Suppressor macrophage treated with lipopolysaccharide for 1 hour (primary cell): ENCODE measurements at places on chromosomes 1 and 21.

DNA sequence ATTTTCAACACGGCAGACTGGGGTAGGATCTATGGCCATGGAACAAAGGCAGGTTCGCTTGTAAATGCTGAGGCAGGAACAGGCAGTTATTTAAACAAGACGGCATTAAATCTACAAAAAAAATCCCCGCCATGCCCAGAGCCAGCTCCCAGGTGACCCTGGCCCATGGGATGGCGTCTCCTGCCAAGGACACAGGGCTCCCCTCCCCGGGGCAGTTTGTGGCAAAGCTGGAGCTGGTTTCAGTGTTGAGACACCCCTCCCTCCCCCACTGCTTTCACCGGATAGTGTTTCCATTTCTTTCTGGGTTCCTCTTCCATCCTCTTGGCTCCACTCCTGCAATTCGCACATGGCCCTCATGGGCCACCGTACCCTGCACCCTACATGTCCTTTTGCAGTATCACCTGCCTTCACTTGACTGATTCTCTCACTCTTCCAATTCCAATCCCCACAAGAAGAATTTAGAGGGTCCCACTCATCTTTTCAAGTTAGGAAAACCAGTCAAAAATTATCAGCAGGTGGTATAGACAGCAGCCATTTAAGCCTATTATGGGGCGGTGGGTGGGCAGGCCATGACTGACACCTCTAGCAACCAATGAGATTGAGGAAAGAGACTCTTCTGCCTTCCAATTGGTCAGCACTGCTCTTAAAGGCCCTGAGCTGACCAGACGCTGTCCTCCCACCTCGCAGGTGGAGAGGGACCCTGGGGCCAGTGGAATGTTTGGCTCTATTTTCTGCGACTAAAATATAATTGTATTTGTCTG is 52.0 kb downstream of the OLIG1 start:
- DNase-seq: peak; percentile 28

- no peak for DNase-seq
Observed at GRCh38 chr1:8939000-8939265, 6.7 kb upstream of the CA6 start.

GRCh38 chr1:18103788-18104421 is 3.7 kb upstream of the IGSF21 start:
- no peak for DNase-seq

DNA sequence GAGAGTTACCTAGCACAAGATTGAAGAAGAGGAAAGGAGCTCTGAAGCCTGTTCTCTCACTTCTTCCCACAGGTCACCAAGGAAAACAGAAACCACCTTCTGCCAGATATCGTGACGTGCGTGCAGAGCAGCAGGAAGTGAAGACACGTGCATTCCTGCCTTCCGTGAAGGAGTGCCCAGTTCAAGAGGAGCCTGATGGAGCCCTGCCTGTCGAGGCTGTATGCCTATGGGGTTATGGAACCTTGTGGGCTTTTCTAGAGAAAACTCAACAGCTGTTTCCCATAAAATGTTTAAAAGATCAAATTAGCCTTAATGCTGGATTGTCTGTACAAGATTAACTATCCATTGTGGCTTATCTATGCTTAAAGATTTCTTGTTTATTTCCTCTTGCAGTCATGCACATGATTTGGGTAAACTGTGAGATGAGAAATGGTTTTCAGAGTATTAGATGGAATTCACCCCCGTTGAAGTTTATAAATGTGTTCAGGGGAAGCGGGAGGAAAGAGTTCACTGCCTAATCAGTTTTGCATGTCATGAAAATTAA is 27.8 kb downstream of the NTPCR start:
- DNase-seq: peak; percentile 29

GRCh38 chr1:208204779-208205178 is 39.4 kb downstream of the PLXNA2 start:
- no peak for DNase-seq

GRCh38 chr21:38631206-38631605 is 132.9 kb upstream of the ERG start:
- peak; percentile 90 for DNase-seq

- DNase-seq: no peak
Observed at GRCh38 chr1:202279806-202280205, 61.9 kb downstream of the UBE2T start.

DNA sequence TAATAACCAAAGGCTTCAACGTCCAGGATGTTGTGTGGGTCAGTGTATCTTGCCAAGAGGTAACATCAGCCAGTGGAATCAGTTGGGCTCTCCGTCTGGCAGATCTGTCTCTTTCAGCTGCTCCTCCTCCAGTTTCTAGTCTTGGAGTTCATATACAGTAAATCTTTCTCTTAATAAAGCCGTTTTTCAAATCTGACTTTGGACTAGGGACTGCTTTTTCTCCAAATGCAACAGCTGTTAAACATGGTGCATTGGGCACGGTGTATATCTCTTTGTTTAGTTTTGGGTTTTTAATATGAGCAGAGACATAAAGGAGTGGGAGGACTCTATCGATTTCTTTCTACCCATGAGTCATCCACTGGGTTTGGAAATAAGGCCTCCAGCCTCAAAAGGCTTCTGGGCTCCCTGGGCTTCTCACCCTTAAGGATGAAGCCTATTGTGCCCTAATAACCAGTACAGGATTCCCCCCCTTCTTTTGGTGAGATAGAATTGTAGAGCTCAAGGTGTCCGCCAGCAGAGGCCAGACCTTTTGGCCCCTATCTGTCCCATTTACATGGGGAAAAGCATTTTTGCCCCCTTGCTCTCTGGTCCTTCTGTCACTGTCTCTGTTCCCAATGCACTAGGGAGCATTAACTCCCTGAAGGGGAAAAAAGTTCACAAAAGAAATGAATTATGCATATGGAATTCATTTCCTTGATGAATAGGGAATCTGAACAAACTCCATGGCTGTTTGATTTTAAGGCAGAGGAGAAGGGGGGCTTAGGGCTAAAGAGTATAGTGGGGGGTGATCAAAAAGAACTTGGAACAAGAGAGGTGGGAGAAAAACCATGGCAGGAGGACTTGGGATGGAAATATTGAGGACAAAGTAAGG is 86.0 kb downstream of the PBX1 start:
- no peak for DNase-seq

- peak; percentile 52 for DNase-seq
Observed at GRCh38 chr1:113768916-113769600, 9.8 kb upstream of the PHTF1 start.

- DNase-seq: peak; percentile 50
Observed at GRCh38 chr1:67429011-67429527, 1.1 kb downstream of the SERBP1 start.

GRCh38 chr1:203142684-203143408 is 15.3 kb downstream of the ADORA1 start:
- no peak for DNase-seq

DNA sequence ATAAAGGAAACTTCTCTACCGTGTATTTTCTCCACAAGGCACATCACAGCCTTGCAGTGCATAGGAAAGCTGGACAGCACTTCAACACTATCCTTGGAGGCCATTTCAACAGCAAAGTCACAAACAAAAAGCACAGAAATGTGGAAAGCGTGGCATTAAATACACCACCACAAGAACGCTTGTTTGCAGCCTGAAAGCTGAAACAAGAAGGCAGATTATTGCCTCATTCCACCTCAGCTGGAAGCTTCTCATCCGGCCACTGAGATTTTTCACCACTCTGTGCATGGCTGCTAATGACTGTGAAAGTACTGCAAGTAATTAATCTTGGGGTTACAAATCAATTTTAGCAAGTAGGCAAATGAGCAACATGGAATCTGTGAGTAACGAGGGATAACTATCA is 50.9 kb upstream of the GALNT2 start:
- no peak for DNase-seq

DNA sequence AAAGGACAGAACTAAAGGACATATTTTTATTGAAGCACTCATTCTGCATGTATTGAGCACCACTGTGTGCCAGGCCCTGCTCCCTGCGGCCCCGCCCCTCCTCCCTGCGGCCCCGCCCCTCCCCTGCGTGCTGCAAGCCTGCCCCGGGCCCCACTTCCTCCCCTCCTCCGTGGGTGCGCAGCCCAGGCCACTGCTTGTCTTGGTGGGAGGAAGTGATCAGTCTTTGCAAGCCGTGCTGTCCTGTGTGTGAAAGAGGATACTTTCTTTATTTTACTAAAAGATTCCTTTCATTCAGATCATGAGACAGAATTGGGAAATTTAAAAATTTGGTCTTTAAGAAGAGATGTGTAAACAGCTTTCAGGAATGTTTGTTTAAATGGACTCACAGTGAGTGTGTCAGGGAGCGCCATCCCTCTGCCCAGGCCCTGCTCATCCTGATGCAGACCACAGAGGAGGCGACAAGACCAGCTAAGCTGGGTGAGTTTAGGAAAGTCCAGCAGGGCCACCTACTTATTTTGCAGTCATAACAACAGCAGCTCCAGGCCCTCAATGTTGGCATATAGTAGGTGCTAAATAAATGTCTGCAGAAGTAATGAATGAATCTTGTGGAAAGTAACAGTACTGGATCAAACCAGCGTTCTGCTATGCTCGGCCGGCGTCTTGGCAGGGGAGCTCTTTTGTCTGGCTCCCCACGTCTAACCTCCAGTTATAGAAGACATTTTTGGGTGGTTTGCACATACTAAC is 88.3 kb upstream of the SELENON start:
- DNase-seq: peak; percentile 70

DNA sequence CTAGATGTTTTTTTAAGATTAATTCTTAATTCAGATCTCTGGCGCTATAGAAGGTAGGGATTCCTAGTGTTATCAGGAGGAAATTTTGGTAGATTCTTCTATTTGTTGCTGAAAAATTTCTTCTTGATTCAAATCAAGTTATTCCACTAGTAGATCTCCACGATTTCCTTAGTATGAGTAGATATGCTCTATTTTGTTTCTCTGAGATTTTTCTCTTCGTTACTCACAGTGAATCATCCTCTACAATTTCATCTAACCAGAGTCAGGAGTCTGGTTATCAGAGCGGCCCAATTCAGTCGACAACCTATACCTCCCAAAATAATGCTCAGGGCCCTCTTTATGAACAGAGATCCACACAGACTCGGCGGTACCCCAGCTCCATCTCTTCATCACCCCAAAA is 18.8 kb upstream of the HAX1 start:
- DNase-seq: no peak

- peak; percentile 37 for DNase-seq
Observed at GRCh38 chr1:43861337-43861736, 72.3 kb upstream of the ARTN start.

- no peak for DNase-seq
Observed at GRCh38 chr1:161207173-161207572, 5.0 kb downstream of the NDUFS2 start.

GRCh38 chr1:180365039-180365438 is 135.0 kb downstream of the LHX4 start:
- peak; percentile 30 for DNase-seq

DNA sequence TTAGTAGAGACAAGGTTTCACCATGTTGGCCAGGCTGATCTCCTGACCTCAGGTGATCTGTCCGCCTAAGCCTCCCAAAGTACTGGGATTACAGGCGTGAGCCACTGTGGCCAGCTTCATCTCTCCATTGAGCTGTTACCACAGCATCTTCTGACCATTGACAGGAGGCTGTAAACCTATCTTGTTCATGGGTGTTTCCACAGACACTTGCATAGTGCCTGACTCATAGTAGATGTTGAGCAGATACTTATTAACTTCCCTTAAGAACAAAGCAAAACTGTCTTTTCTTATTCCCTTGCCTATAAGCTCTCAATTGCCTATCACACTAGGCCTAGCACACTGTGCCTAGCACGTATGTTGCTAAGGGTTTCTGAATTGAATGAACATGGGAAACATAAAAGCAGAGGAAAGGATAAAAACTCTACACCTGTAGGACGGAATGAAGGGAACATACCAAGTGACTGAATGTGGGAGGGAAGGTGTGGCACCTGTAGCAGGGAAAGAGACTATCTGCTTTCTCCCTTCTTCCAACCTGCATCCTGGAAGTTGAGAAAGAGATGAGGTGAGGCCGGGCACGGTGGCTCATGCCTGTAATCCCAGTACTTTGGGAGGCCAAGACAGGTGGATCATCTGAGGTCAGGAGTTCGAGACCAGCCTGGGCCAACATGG is 1.2 kb upstream of the C1orf54 start:
- DNase-seq: peak; percentile 69

- DNase-seq: peak; percentile 93
Observed at GRCh38 chr1:236168716-236169429, 26.5 kb downstream of the GPR137B start.

- DNase-seq: no peak
Observed at GRCh38 chr1:53655931-53656746, 82.8 kb downstream of the GLIS1 start.

GRCh38 chr1:32496127-32496526 is 31.3 kb downstream of the ZBTB8B start:
- peak; percentile 5 for DNase-seq

GRCh38 chr1:29255134-29255666 is 18.9 kb downstream of the PTPRU start:
- DNase-seq: no peak

DNA sequence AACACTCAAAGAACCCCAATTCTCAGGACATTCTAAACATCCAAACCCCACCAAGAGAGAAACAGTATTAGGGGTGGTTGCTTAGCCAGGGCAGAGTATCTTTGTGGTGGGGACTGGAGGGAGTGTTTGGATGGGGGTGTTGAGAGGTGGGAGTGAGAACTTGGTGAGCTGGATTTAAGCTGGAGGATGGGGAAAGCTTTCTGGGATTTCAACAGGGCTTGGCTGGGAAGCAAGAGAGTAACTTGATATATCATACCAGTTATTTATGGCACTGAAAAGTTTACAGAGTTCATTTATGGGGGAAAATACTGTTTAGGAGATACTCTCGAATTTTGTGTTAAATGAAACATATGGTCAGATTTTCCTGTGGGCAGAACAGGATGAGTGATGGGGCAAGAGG is 6.8 kb upstream of the CNIH3 start:
- no peak for DNase-seq

DNA sequence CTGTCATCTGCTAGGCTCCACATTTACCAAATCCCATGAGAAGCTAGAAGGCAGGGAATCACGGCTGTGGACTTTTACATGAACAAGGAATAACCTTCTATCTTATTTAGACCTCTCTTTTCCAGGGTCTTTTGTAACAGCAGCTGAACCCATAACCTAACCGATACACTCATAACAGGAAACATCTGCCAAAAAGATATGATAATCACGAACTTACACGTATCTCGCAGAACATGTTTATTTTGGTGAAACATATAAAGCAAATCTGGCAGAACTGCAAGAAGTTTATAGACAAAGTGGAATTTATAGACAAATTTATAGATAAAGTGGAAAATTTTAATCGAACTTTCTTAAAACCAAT is 20.4 kb downstream of the TINAGL1 start:
- DNase-seq: no peak

DNA sequence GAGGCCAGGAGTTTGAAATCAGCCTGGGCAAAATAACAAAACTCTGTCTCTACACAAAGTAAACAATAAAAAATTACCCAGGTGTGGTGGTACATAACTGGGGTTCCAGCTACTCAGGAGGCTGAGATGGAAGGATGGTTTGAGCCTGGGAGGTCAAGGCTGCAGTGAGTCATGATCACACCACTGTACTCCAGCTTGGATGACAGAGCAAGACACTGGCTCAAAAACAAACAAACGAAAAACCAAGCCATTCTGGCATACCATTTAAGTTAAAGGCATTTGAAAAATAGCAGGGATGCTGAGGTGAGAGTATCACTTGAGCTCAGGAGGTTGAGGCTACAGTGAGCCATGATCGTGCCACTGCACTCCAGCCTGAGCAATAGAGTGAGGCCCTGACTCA is 5.3 kb upstream of the ALDH9A1 start:
- no peak for DNase-seq

GRCh38 chr1:193581341-193581740 is 394.9 kb upstream of the B3GALT2 start:
- no peak for DNase-seq

GRCh38 chr1:234608025-234608910 is 1.7 kb downstream of the IRF2BP2 start:
- DNase-seq: peak; percentile 95

- no peak for DNase-seq
Observed at GRCh38 chr1:37862330-37862729, 2.9 kb upstream of the MTF1 start.
